ENCODE measurements at places on chromosomes 7 and 10.

GRCh38 chr7:47943676-47944474, 4.4 kb downstream of the PKD1L1 start:
- no peak for DNase-seq

DNA sequence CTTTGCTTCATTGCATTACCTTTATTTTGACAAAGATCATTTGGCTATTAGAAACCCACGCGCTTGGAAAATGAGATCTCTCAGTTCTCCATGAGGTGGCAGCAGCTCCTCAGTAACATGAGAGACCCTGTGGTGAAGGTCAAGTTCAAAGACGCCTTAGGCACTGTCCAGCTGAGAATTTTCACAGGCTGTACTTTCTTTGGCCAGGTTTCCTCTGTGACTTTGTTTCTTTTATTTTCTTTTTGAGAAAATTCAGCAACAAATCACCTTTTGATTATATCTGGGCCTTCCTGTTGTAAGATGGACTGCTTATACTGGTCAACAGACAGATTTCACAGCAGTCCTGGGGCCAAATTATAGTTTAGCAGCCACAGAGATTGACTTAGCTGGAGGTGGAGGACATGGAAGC, 54.5 kb downstream of the RAB18 start:
- DNase-seq: peak; percentile 27

GRCh38 chr10:60978287-60979115, 34.5 kb upstream of the RHOBTB1 start:
- DNase-seq: peak; percentile 11

DNA sequence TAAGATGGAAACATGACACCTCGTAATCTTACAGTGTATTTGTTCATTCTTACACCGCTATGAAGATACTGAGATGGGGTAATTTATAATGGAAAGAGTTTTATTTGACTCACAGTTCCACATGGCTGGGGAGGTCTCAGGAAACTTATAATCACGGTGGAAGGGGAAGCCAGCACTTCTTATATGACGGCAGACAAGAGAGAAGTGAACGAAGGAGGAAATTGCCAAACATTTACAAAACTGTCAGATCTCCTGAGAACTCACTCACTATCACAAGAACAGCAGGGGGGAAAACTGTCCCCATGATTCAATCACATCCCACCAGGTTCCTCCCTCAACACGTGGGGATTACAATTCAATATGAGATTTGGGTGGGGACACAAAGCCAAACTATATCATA, 282.3 kb downstream of the HGF start:
- DNase-seq: no peak

DNA sequence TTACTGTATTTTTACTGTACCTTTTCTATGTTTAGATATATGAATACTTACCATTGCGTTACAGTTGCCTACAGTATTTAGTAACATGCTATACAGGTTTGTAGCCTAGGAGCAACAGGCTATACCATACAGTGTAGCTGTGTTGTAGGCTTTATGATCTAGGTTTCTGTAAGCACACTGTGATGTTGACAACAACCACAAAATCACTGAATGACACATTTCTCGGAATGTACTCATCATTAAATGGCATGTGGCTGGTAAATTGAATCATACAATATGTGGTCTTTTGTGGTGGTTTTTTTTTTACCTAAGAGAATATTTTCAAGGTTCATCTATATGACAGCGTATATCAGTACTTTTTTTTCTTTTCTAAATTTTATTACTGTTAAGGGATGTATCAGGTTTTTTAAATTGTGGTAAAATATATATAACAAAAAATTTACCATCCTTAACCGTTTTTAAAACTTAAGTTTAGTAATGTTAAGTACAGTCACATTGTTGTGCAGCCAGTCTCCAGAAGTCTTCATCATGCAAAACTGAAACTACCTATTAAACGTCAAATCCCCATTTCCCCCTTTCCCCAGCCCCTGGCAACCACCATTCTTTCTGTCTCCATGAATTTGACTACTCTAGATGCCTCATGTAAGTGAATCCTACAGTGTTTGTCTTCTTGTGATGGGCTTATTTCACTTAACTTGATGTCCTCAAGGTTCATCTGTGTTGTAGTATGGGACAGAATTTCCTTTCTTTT, 21.5 kb downstream of the BTAF1 start:
- no peak for DNase-seq

DNA sequence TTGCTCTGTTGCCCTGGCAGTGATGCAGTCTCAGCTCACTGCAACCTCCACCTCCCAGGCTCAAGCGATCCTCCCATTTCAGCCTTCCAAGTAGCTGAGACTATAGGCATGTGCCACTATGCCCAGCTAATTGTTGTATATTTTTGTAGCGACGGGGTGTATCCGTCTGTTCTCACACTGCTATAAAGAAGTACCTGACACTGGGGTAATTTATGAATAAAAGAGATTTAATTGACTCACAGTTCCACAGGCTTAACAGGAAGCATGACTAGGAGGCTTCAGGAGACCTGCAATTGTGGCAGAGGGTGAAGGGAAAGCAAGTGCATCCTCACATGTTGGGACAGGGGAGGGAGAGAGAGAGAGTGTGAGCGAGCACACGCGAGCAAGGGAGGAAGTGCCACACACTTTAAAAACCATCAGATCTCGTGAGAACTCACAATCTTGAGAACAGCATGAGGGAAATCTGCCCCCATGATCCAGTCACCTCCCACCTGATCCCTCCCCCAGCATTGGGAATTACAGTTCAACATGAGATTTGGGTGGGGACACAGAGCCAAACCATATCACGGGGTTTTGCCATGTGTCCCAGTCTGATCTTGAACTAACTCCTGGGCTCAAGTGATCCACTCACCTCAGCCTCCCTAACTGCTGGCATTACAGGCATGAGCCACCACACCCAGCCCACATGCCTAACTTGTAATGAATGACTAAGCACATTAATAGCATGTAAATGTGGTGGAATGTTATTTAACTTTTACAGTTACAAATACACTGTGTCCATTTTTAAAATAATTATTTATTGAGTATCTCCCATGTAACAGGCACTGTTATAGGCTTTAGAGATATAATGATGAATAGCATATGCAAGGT, 65.5 kb downstream of the RALA start:
- no peak for DNase-seq

DNA sequence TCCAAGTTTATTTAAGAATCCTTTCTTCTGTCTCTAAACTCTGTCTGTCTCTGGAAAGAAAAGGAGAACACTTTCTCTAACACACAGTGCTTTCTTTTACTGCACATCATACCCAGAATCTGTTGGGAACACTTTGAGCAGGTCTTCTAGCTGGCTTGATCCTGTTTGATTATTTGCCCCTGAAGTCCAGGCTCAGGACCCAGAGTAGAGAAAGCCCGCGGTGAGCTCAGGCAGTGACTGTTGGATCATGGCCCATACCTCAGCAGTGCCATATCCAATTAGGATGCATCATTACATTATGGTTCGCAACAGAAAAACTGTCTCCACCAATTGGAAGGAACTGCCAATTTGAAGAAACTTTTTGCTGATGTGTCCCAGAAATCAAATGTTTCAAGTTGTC, 51.4 kb downstream of the ATOH7 start:
- DNase-seq: no peak

GRCh38 chr7:949021-949934, 5.2 kb downstream of the ADAP1 start:
- no peak for DNase-seq

GRCh38 chr7:104838537-104839299, 175.3 kb upstream of the KMT2E start:
- no peak for DNase-seq

- DNase-seq: no peak
Observed at GRCh38 chr10:5480162-5480941, 19.0 kb downstream of the CALML5 start.

- no peak for DNase-seq
Observed at GRCh38 chr7:123993996-123994395, 38.9 kb downstream of the TMEM229A start.

DNA sequence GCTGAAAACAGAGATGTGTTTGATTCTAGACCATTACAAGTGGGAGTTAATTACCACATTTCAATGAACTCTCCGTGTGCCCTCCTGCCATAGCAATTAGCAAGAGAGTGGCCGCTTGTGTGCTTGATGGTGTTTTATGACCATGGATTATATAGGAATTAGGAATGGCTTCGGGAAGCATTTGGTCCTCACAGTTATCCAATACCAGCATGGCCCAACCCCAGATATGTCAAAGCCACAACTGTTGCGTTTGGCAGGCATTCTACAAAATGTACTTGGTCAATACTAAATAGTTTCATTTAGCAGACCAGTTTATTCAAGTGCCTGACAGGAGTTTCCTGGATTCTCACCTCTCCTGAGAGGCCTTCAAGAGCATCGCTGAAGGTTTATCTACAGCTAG, 509.0 kb upstream of the GALNT17 start:
- no peak for DNase-seq

GRCh38 chr7:137871170-137871915, 24.6 kb upstream of the DGKI start:
- DNase-seq: no peak

DNA sequence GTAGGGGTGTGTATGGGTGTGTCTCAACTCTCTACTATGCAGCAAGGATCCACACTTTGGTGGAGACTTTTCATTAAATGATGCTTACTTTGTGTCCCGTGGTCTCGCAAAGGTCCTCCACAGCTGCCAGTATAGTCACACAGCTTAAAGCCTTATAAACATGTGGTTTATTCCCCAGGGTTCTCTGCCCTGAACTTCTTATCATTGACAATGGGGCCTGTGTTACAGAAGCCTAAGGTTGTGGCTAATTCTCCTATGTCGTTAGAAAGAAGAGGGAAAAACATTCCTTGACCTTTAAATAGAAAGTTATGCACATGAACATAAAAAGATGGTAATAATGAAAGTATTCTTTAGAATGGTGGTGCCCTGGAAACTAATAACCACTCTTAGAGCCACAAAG, 201.4 kb downstream of the INHBA start:
- DNase-seq: no peak

DNA sequence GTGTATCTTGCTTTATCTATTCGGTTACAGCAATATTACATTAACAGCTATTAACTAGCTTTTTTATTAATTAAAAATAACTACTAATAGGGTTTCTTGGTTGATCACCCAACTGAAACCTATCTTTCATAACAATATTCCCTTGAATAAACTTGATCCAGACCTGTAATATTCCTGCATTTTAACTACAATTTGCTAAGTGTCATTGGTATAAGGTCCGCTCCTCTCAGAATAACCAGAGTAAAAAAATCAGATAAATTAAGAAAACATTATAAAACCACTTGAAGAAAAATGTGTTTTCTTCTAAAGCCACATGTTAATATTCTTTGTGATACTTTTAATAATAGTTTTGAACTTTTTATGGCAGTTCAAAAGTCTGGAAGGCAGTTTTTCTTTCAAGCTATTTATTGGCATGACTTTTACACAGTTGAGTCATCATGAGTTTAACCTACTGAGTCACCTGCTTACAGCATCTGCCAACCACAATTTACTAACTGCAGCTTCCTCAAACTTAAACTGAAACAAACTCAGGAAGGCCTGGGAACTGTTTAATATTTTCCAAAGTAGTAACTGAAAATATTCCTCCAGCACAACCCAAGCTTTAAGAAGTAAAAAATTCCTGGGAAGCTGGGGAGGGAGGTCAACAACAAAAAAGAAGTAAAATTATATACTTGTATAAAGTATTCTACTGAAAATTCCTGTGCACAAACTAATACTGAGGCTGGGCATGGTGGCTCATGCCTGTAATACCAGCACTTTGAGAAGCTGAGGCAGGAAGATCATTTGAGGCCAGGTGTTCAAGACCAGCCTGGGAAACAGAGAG, 103.2 kb downstream of the NRBF2 start:
- DNase-seq: no peak

DNA sequence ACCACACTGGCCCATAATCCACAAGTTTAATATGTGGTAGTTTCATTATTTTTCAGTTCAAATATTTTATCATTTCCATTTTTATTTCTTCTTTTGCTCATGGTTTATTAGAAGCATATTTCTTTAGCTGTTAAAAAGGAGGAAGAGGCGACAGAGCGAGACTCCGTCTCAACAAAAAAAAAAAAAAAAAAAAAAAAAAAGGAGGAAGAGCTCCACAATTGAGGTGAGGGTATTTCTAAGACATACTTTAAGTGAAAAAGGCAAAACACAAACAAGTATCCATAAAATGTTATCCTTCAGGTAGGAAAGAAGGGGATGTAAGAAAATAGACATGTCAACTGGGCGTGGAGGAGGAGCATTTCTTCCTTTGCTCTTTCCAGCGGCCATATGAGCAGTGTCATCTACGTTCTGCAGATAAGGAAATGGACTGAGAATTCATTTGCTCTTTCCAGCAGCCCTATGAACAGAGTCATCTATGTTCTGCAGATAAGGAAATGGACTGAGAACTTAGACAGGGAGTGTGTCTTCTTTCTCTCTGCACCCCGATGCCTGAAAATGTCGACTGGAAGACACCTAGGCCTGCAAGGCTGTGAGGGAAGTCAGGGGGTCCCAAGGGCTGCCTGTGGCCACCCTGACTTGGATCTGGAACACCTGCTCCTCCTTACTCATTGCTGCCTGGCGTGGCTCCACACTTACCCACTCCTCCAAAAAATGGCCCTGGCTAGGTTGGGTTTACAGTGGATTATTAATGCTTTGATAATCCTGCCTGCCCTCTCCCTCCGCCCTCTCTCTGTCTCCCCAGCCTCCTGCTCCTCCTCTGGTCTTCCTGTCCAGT, 18.9 kb upstream of the RAMP3 start:
- no peak for DNase-seq

DNA sequence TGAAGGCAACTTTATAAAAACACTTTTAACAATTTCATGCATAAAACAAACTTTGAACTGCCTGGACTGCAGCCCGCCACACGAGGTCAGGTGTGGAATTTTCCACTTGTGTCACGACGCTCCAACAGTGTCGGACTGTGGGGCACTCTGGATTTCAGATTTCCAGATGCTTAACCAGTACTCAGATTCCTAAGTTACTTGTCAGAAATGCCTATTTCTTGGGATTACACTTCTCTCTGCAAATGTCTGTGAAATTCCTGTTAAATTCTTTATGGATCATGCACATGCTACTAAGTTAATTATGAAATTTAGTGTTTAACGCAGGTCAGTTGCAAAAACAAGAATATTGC, 473 bp upstream of the GPER1 start:
- no peak for DNase-seq

- no peak for DNase-seq
Observed at GRCh38 chr7:148014001-148014400, 576.6 kb upstream of the C7orf33 start.

DNA sequence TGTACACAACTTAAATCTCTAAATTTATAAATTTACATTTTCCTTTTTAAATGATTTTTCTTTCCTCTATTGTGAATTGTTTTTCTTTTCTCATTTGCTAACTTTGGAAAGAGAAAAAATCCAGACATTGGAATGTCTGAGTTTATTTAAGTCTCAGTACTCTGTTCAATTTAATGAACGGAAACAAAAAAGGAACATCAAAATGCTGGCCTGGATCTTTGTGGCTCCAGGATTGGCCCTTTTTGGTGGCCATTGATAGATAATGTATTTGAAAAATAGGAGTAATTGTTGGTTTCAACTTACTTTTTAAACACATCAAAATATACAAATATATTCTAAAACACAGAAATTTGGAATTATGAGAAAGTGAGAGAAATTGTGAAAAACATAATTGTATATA, 336.0 kb downstream of the SUGCT start:
- DNase-seq: no peak

All from NCI-H2081 (cell line).